ENCODE measurements at places on chromosomes 3 and 15. TPM values are rescaled to one million over a fixed set of nuclear protein-coding genes. Genes with fewer than 3 reads are reported as not detected.

DNA sequence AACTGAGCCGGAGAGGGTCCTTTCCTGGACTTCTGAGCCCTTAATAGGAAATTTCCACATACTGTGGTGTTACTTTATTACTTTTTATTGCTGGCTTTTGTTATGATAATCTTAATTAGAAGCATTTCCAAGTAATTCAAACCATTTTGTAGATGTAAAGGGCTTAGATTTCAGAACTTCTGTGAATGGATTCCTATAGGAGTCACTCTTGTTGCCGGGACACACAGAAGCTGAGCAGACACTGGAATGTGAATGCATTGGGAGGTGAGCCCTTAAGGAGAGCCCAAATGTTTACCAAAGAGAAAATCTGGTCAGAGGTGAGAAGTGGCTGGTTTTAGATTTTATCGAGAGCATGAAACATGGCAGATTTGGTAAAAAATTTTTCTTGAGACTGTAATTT is 87.4 kb downstream of the FNDC3B start:
- no peak for DNase-seq

- no peak for DNase-seq
These were observed 8.7 kb downstream of the HACD2 start for GRCh38 chr3:123576122-123576521.

- no peak for DNase-seq
These were observed 76.3 kb upstream of the SLCO2A1 start for GRCh38 chr3:134105876-134106556.

DNA sequence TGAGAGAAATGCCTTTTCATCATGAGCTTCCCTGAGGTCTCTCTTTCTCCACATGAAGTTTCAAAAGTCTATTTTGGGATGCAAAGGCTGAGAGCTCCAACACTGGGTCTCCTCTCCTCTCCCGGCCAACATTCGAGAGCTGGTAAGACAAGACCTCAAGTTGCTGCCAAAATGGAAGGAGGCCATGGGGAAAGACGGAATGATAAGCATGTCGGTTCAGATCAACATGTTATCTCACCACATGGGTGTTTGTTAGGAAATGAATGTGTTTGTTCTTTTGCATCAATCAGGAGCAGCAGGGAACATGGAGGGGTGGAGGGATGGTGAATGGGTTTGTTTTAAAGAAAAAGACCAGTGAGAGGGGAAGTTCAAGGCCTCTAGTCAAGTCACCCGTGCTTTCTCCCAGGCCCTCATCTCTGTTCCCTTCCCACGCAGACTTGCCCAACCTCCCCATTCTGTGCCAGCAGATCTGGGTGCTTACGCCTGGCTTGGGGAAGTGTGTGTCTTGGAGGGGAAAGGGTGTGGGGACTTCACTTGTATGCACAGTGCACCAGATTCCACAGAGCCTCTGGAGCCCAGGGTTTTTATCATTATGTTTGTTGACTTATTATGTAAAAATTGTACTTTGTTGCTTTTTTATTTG is 23.5 kb upstream of the ATP10A start:
- DNase-seq, result no peak

DNA sequence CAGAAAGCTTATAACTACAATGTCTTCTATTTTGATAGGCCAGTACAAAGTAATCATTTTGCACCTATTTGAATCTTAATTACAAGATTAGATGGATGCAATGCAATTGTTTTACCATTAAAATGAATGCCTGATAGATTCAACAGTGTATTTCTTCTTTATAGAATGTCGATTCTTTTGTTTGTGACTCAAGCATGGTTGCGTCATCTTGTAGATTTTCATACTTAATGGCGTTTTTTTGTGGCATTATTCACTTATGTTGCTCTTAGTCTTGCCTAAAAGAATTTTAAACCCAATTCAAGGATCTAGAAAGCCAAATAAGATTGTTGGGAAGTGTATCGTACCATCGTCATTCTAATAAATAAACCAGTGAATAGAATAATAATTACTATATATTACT is 21.4 kb downstream of the ZBTB38 start:
- DNase-seq, result no peak

Gene GHSR
- not detected for total RNA-seq

GRCh38 chr3:16338999-16339398 is 74.0 kb downstream of the OXNAD1 start:
- DNase-seq, result no peak

Gene PARP14
- 15.2 TPM for total RNA-seq

- DNase-seq, result no peak
These were observed 98.6 kb upstream of the LPP start for GRCh38 chr3:188055388-188055787.

GRCh38 chr15:33678602-33679001 is 289.7 kb upstream of the CHRM5 start:
- no peak for DNase-seq

DNA sequence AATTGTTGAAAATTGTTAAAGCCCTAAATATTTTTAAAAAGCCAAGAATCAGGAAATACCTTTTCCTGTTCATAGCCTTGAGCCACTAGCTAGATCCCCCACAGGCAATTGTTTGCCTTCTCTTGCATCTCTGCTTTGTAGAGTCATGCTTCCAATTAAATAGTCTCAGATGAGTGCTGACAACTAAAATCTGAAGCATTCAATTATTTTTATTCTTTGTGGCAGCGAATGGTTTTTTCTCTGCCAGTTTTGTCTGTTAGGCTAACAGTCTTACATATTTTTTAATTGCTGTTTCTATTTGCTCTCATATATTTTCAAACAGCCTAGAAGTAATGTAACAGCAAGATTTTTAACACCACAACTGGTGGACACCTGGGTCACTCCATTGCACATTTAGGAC is 277.1 kb upstream of the GBE1 start:
- no peak for DNase-seq

Gene PYGO1
- 55.6 TPM for total RNA-seq

GRCh38 chr3:118946449-118946848 is 88.2 kb downstream of the IGSF11 start:
- no peak for DNase-seq

- DNase-seq, result peak; percentile 40
These were observed 27.1 kb downstream of the CPN2 start for GRCh38 chr3:194323785-194324735.

DNA sequence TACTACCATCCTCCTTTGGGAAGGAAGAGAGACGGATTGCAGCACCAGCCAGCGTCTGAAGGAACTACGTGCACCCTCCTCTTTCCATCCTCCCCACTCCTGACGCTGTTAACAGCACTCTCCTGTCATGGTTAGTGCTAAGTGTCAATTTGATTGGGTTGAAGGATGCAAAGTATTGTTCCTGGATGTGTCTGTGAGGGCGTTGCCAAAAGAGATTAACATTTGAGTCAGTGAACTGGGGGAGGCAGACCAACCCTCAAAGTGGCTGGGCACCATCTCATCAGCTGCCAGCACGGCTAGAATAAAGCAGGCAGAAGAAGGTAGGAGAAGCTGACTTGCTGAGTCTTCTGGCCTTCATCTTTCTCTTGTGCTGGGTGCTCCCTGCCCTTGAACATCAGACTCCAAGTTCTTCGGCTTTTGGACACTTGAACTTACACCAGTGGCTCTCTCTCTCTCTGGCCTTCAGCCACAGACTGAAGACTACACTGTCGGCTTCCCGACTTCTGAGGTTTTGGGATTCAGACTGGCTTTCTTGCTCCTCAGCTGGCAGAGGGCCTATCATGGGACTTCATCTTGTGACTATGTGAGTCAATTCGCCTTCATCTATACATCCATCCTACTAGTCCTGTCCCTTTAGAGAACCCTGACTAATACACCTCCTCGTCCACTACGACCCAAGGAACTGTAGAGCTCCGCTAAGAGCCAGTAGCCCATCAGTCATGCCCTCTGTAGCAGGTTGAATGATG is 128.2 kb upstream of the HES1 start:
- no peak for DNase-seq

Gene CELSR3
- total RNA-seq, result 37.4 TPM

DNA sequence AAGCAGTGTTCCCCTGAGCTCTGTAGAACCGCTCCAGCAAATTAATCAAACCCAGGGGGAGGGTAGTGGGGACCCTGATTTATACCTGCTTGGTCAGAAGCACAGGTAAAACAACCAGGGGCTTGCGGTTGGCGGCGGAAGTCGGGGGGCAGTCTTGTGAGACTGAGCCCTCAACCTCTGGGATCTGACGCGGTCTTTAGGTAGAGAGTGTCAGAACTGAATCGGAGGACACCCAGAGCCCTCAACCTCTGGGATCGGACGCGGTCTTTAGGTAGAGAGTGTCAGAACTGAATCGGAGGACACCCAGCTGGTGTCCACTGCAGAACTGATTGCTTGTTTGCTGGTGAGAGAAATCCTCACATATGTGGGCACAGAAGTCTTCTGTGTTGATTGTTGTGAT is 12.9 kb upstream of the PAQR5 start:
- DNase-seq, result no peak

GRCh38 chr3:67522081-67522480 is 132.3 kb downstream of the SUCLG2 start:
- no peak for DNase-seq

Gene CRTAP
- 23.8 TPM for total RNA-seq

GRCh38 chr3:106457281-106458180 is 588.7 kb upstream of the CBLB start:
- DNase-seq, result peak; percentile 84

DNA sequence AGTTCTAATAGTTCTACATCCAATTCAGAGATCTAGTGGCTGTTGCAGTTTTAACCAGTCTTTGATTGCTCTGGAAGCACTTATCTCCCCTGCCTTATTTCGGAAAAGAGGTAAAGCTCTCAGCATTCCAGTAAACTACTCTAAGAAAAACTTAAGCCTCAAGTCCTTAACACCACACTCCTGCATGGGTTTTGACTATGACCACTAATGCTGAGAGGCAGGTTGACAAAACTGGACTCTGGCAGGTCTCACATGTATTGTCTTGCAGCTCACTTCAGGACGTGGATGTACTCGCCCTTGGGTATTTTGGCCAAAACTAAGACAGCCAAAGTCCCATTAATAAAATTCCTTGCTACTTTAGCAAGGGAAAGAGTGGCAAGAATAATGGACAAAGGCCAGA is 405.9 kb upstream of the GRM7 start:
- DNase-seq, result no peak

DNA sequence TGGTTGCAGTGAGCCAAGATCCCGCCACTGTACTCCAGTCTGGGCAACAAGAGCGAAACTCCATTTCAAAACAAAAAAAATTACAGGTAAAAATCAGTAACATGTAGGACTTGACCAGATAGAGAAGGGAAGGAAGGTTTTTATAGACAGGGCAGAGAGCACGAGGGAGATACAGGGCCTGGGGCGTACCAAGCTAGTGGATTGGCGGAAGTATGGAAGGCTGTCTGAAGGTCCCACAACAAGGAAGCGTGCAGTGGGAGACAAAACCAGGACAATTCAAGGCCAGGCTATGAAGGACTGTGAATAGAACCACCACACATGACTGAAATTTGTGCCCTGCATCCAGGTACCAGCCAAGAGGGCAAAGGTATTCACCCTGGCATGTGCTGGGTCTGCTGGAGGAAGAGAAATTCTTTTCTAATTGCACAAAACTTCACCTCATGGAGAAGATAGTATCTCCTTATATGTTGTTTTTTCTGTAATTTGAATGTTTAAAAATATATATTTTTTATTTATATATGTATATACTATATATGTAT is 33.0 kb upstream of the BCL2A1 start:
- no peak for DNase-seq

DNA sequence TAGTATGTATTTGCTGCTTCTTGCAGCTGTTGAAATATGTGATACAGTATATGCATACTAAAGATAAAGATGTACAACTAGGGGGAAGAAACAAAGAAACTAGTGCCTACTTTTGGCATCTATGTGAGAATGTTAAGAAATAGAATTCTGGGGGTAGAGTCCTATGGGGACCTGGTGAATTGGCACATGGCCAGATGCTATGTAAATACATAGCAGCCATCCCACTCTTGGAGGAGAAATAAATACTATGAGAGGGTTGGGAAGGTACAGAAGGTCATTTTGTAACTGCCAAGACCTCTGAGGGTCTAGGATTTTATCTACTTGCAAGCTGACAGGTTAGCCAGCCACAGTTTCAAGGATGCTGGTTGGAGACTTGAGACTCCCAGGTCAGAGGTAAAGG is 298.3 kb upstream of the TBL1XR1 start:
- no peak for DNase-seq

DNA sequence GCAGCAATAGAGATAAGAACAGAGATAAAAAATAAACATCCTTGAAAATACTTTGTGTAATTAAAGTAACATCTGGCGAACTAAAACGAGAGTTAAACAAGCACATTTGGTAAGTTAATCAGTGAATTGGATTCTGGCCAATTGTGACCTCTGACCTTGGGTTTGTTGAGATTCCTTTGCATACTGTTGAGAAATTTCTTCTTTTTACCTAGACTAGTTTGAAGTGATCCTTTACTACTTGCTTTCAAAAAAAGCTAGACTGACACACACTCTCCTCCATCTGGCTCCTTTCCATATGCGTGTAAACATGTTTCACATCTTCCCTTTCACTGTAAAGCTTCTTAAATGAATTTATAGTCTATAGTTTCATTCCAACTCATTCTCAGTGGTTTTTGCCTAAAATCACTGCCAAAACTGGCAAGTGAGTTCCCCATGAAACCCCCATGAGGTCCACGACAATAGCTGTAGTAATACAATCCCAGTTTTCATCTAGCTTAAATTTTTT is 17.3 kb upstream of the GBE1 start:
- no peak for DNase-seq

DNA sequence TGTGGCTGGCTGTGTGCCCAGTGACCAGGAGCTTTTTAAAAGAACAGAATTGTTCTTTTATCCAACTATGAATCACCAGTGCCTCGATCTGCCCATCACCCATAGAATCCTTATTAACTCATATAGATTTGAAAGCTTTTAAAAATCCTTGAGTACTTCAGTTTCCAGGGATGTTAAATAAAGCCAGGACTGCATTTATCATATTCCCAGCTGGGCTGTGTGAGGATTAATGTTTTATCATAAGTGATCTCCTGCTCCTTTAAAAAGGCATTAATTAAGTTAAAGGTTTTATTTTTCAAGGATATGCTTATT is 234.0 kb downstream of the MYRIP start:
- no peak for DNase-seq

Gene TSC22D2
- 39.0 TPM for total RNA-seq

- DNase-seq, result no peak
These were observed 151.7 kb upstream of the TBL1XR1 start for GRCh38 chr3:177348974-177349373.

Gene DGKG
- total RNA-seq, result 14.9 TPM

GRCh38 chr3:119289404-119289770 is 4.8 kb upstream of the ARHGAP31 start:
- DNase-seq, result no peak

Gene CFAP20DC
- 3.6 TPM for total RNA-seq

Gene FRMD4B
- 37.7 TPM for total RNA-seq

Gene CALML4
- 6.3 TPM for total RNA-seq

DNA sequence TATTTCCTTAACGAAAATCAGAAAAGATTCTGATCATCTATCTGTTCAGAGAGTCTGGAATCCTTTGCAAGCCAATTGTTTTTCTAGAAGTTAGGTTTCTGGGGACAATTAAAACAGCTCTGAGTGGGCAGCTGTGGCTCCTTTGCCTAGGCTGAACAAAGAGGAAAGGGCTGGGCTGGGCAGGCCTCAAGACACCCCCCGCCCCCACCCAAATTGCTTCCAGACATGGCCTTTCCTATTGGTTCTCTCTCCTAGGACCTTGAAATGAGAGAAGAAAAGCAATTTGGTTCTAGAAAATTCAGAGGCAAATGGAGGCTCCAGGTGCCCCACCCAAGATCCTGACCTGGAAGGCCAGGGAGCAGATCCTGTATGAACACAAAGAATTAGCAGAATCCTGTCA is 2.3 kb upstream of the ADPGK start:
- DNase-seq, result no peak

Gene ALS2CL
- total RNA-seq, result 3.2 TPM

All from cerebellum (tissue), 4 donors.